ENCODE measurements at places on chromosomes 2 and 18.

DNA sequence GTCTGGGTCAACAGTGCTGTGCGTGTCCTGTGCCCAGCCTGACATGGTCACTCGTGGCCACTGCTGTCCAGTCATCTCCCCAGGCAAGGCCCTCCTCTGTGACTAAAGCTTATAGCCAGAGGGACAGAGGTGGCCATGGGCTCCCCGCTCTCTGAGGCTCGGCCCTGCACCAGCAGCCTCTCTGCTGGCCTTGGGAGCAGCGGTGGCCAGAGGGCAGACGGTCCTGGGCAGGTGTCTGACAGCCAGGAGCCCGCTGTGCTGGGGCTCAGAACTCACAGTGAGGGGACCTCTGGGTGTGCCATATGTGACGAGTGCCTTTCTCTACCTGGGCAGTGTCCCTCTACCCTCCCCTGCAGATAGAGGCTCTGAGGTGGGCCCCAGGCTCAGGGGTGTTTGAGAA lies 98.7 kb downstream of the FAM210A start:
- DNase-seq: no peak

GRCh38 chr2:240431271-240431660 lies 4.2 kb upstream of the GPC1 start:
- DNase-seq: peak; percentile 67

- DNase-seq: no peak
Observed at GRCh38 chr2:188851311-188851710, 122.9 kb upstream of the COL3A1 start.

DNA sequence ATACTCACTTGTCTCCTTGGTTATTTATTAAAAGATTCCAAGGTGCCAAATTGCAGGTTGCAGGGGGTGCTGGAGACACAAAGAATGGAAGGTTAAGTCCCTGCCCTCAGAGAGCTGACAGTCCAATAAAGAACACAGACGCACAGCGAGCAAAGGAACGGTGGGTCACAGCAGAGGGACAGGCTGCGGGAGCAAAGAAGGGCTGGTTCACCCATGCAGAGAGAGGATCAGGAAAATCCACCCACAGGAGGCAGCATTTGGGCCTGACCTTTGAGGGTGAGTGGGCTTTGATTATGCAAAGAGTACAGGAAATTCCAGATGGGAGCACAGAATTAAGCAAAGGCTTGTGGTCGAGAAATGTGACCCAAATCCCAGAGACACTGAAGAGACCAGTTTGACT lies 45.0 kb downstream of the ZBTB7C start:
- no peak for DNase-seq

DNA sequence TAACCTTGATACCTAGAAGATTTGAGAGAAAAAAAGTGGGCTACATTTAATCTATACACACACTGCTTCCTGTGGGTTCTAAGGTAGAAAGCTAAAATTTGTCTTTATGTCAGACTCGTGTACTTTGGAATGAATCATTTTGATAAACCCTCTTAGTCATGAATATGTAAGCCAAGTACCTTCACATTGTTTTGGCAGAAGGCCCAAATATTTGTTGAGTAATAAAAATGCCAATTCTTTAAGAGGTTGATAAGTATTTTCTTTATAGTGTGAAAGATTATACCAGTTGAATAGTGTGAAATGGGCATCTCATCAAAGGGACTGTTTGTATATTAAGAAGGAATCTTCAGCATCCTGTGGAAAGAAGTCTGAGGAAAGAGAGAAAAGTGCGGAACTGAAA lies 1464.7 kb upstream of the ZEB2 start:
- DNase-seq: no peak

GRCh38 chr2:181309586-181309985 lies 147.6 kb upstream of the ITGA4 start:
- no peak for DNase-seq
